ENCODE measurements at places on chromosomes 2 and 18.

DNA sequence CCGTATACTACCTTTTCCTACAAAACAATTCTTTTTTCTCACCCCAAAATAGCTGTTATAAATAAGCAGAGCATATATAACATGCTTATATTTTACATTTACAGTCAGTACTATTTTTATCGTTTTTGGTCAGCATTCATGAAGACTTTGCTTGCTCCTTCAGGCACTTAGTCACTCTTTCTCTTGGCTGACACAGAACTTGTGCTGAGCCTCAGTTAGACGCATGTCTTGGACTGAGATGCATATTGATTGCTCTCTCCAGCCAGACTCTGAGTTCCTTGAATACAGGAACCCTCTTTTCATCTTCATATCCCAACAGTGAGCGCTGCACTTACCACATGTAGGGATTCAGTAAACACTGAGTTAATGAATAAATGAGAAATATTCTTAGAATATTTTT is 158.3 kb downstream of the RTN4 start:
- DNase-seq = no peak

- no peak for DNase-seq
Measured at GRCh38 chr2:29733213-29733612, 188.2 kb downstream of the ALK start.

DNA sequence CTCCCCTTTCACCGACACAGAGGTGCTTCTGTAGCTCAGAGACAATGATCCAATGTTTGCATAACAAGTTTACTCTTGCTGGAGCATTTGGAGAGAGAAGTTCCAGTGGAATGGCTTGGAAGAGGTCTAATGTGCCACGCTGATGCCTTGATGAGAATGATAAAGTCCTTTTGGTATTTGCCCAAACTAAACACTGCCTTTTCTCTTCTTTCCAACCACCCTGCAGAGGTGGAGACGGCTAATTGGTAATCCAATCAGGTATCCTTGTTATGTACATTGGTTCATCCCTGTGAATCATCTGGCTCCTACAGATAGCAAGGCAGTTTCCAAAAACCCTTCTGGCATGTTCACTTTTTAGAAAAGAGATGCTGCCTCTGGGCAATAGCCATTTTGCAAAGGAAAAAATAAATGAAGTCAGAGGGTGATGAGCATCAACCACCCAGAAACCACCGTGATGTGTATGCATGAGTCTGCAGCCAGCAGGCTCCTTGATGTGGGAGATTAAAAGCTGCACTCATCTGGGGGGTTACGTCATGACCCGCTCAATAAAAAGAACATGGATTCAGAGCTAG is 40.6 kb downstream of the KIAA2012 start:
- DNase-seq = no peak

DNA sequence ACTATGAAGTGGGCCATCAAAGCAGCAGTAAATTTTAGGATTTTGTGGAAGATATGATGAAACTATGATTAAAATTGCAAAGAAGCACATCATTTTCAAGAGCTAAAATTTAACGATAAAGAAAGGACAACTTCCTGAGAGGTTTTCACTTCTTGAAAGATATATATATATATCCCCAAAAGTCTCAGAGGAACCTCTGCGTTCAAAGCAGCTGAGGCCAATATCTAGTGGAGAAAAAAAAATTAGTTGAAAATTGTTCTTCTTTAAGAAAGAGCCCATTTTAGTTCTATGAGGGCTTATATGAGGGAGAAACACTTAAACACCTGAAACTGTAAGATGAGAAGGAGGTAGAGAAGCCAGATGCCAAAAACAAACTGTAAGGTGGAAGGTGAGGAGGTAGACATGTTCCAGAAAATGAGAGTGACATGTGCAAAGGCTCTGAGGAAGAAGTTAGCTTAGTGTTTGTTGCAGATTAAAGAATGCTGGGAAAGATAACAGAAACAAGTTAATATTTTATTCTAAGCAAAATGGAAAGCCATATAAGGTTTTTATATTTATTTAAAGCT is 72.9 kb upstream of the VRK2 start:
- DNase-seq = no peak

DNA sequence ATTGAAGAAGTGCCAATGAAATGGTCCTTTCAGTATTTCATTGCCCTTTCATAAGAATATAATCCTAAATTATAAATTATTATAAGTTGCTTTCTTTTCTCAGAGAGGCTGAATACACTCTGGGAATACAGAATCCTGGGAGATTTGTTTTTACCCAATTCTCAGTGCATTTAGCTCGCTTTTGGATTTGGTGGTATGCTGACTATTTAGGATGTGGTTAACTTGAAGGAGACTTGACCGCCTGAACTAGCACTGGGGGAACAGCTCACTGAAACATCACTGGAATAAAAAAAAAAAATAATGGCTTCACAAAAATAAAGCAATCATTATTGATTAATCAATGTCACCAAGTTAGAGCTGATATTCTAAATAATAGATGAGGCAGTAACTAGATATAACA is 10.2 kb downstream of the TNFAIP6 start:
- no peak for DNase-seq

DNA sequence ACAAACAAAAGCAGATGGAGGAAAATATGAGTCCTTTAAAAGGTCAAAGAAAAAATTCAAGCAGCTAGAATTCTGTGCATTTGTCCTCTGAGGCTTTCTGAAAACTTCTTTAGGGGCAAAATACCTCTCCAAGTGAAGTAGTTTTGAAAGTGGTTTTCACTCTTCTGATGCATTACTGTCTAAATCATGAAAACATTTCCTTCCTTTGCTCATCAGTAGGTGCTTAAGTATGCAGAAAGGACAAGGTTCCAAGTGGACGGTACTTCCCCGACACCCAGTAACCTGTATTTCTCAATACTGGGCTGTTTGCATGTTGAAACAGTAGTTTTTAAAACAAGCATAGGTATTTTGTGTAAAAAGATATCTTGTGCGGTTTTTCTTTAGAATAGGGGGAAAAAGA is 189.1 kb upstream of the ERBB4 start:
- DNase-seq = no peak

- no peak for DNase-seq
Measured at GRCh38 chr2:175624785-175625184, 377.3 kb downstream of the LNPK start.

DNA sequence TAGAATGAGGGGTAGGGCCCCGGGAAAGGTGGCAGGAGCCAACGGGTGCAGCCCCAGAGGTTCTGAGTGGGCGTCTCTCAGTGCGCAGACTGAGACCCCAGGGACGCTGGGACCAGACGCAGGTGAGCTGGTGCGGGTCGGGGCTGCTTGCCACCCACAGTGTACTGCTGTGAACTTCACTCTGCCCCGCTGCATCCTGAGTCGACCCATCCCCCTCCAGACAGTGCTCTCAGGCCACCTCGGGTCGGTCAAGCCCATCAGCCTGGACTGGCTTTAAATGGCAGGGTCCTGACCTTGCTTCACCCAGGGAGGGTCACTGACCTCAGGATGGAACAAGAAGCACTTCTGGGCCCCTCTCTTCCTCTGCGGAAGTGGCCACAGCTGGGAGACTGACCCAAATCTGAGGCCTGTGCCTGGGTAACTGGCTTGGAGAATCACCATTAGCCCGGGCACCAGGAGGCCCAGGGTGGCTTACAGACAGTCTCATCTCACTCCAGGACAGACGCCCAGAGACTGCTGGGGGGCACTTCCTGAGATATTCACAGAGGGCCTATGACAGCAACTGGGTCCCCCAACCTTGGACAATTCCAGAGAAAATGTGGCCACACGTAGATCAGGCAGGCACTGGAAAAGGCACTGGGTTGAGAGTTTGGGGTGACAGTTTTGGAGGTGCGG is 23.7 kb upstream of the BOK start:
- no peak for DNase-seq

DNA sequence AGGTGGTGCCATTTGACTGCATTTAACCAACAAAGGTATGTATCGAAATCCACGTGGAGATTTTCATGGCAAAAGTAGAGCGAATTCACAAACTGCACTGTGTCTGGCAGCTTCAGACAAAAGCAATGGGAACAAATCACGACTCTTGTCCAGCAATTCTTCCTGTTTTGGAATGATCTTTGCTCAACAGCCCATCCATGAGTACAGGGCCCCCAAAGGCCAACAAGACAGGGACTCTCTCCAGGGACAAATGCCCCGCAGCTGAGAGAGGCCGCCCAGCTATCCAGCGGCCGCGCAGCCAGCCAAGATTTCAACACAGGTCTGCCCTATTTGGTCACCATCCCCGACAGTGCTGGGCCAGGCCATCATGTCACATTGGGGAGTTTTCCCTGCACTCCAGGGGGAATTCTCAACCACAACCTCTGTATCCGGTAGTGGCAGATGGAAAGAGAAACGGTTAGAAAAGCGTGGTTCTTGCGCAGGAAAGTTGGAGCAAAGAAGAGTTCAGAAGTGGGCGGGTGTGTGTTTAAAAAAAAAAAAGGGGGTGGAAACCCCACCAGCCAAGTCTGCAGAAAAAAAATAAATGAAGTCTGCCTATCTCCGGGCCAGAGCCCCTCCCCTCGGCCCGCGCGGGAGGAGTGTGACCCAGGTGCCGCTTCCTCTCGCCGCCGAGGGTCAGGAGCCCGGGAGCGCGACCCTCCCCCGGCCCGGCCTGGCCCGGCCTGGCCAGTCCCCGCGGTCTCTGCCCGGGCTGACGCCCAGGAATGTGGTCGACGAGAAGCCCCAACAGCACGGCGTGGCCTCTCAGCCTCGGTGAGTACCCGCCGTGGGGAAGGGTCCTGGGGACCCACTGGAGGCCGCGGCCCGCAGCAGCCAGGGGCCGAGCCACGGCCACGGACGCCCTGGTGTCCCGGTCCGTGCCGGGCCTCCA is at the start of gene GYPC:
GYPC (plus strand) TSS at position 659 of the 931 bp plus-strand sequence; CDS start at position 765, 106 bp downstream.
- DNase-seq = no peak

DNA sequence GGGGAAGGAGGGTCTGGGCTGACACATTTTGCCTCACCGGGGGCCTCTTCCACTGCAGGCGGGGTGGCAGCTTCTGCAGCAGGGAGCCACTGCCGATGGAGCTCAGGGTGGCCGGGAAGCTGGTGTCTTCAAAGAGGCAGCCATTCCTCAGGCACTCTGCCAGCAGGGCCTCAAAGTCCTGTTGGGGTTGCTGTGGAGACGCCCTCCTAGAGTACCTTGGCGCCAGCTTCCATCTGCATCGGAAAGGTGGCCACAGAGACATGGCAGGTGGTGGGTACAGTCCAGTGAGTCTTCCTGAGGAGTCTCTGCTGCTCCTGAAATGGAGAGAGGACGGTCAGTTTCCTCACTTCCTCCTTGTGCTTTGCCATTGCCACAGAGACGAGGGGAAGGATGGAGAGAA is 12.1 kb downstream of the CAPN14 start:
- no peak for DNase-seq

- DNase-seq = no peak
Measured at GRCh38 chr2:57937456-57937855, 109.2 kb upstream of the VRK2 start.

DNA sequence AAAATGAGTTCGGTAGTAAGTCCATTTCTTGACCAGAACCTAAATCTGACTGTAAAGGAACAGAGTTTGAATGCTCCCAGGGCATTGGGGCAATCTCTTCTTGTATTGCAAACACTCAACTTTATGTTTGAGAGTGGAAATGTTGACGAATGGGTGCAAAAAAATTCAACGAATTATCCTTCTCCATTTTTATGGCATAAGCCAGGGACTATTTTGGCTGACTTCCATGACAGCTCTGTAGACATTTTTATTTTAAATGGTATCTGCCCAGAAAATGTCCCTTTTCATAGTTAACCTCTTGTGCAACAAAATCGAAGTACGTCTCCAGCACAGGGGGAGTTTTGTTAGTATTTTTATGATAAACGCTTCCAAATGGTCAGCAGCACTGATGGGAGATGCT is 3.7 kb downstream of the MLPH start:
- DNase-seq = no peak

DNA sequence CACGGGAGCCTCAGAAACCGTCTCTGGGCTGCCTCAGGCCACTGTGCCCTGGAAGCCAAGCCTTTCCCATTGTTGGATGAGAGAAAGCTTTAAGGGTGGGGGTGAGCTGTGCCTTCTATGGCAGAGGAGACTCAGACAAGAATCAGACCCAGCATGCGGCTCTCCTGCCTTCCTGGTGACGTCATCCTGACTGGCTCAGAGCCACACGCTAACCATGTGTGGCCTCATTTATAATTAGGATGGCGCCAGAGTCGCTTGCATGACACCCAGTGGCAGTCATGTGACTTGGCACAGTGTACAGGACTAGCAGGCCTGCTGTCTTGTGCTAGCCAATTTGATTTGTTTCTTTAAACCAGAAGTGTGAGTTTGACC is 99.1 kb downstream of the SH3BP4 start:
- DNase-seq = peak; percentile 88

GRCh38 chr2:6965071-6965795 is 48.0 kb downstream of the RNF144A start:
- DNase-seq = no peak

GRCh38 chr2:188511346-188511745 is 219.7 kb downstream of the GULP1 start:
- DNase-seq = no peak

DNA sequence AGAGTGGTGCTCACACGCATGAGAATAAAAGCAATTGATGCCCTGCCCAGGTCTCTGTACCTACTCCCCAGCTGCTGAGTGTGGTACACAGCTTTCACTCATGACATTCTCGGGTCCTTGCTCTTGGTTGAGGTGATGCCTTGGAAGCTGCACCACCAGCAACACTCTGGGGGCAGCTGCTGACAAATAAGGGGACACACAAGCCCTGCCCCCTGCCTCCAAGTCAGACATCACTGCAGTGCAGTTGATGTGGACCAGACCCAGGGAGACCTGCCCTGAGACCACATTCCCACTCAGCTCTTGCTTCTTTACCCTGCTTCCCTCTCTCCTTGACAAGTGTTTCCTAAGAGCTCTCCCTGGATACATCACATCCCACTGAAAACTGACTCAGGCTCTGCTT is 225.6 kb downstream of the ZBTB7C start:
- DNase-seq = no peak

- DNase-seq = no peak
Measured at GRCh38 chr2:27672723-27673486, 9.2 kb downstream of the SLC4A1AP start.

DNA sequence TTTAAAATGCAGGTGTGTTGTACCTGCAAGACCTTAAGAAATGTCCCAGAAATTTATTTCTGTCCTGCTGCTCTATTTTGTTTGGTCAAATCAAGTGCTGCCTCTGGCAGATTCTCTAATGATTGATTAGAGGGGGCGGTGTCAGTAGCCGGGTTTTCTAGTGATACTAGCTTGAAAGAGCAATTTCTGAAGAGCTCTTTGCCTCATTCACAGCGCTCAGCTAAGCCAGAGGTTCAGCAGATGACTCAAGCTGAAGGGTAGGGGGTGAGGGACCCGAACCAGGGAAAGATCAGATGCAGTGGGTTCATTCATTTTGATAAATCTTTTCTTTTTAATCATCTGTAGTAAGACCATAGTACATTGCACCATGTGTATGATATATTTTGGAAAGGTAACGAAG is 15.0 kb downstream of the ZBTB7C start:
- no peak for DNase-seq

DNA sequence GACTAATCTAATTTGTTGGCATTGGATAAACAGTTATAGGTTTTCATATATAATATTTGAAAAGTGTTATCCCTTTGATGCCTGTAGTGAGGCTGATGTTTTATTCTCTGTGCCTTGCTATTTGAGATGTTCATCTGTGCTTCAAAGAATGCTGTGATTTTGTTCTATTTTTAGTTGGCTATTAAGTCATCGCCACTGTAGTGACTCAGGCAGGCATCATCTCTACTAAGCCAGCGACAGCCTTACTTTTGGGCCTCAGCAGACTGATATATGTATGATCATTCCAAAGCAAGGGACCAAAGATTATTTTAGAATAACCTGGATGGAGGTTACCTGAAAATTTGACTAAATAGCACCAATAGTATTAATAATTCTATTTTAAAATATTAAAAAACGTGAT is 1674.5 kb upstream of the NXPH2 start:
- DNase-seq = peak; percentile 18

- no peak for DNase-seq
Measured at GRCh38 chr2:122539311-122539710, 783.9 kb downstream of the TSN start.

Measured in endothelial cell of umbilical vein (primary cell).